GM23338 (cell line): ENCODE measurements at places on chromosomes 13 and 19.
A peak's percentile ranks its signal among the peaks of the same experiment; 100 is the strongest.

DNA sequence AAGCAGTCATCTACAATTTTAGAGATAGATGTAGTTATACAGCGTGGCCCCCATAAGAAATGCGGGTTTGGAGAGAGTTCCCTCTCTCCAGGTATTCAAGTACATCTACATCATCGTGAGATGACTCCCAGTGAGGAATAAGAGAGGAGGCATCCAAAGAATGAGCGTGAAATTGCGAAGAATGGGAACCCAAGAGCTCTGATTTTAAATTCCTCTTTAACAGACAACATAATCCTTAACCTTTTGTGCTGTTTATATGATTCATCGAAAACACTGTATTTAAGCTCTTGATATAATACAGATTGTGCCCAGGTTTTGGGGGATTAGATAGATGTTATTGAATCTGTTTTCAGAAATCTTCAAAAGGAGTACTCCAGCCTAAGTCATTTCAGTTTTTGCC lies 161.5 kb downstream of the COG6 start:
- no peak for DNase-seq

GRCh38 chr13:103694033-103694432 lies 627.8 kb upstream of the SLC10A2 start:
- DNase-seq, result peak; percentile 51

DNA sequence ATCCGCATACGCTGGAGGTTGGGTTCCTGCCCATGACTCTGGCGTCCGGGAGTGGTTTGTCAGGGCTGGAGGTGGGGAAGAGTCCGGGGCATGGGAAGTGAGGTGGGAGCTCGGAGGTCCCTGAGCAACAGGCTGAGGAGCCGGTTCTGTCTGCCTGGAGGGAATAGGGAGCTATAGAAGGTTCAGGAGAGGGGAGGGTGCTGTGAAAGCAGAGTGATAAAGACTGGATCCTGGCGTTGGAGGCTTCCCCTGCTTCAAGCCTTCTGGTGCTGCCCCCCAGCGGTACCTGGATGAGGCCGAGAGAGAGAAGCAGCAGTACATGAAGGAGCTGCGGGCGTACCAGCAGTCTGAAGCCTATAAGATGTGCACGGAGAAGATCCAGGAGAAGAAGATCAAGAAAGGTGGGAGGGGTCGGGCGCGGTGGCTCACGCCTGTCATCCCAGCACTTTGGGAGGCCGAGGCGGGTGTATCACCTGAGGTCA lies 2.6 kb downstream of the HMG20B start:
- peak; percentile 80 for DNase-seq

GRCh38 chr19:4090356-4091220 lies 23.9 kb upstream of the ZBTB7A start:
- no peak for DNase-seq

GRCh38 chr19:54257116-54257480 lies at the start of gene LILRB5:
LILRB5 (minus strand) TSS chr19:54257273; CDS start chr19:54257193, 80 bp downstream.
- no peak for DNase-seq

DNA sequence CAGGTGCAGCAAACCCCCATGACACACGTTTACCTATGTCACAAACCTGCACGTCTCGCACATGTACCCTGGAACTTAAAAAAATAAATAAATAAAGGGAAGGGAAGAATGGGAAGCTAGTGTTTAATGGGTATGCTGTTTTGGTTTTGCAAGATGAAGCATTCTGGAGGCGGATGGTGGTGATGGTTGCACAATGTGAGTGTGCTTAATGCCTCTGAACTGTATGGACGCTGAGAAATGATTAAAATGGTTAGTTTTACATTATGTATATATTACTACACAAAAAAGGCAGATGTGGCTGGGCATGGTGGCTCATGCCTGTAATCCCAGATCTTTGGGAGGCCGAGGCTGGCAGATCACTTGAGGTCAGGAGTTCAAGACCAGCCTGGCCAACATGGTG lies 17.8 kb downstream of the NFILZ start:
- DNase-seq, result no peak

DNA sequence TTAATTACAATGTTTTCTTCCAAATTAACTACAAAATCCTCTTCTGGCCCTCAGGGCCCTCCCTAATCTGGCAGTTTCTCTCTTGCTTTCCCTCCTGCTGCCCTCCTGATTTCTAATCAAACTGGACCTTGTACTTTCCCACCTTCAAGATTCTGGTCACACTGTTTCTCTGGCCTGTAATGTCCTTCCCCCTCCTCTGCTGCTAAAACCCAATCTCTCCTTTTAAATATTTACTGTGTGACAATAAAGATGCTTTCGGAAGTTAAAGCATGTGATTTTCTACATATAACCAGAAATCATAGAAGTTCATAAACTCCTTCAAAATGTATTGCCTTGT lies 14.1 kb upstream of the HMGB1 start:
- DNase-seq, result no peak

DNA sequence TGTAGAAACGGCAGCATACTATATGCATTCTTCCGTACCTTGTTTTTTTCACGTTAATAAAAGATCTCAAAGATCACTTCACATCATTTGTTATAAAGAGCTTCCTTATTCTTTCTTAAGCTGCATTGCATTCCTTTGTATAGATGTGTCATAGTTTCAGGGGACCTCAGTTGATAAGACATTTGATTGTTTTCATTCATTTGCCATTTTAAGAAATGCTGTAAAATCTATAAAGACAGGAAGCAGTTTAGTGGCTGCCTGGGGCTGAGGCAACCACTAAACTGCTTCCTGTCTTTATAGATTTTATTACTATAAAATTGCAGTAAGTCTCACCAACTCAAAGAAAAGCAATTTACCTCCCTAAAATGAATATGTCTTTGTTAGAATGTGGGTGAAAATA lies 59.4 kb downstream of the ZDHHC20 start:
- no peak for DNase-seq

- DNase-seq, result no peak
Measured at GRCh38 chr13:20526664-20527063, 1.0 kb upstream of the CRYL1 start.

DNA sequence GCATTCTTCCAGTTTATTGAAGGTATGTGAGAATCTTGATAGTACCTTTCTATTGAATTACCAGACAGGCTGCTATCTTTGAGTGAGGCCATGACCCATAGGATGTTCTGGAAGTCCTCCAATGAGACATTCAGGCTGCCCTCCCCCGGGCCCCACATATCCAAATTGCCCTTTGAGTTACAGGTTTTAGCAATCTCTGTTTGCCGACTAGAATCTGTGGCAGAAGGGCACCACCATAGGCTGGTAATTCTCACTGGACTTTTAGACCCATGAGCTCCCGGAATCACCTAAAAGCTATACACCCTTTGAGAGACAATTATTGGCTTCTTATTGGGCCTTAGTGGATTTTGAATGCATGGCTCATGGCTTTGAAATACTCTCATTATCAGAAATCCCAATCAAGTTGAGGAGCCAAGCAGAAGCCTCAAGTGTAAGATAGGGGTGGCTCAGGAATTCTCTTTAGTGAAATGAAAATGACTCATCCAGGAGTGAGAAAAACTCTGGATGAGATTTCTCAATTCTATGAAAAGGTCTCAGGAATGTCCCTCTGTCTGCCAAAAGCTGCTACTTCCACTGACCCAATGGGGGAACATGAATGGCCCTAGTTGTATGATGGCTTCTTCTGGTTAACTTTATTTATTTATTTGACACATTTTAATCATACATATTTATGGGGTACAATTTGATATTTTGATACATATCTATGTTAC lies 172.1 kb upstream of the CSNK1A1L start:
- no peak for DNase-seq

DNA sequence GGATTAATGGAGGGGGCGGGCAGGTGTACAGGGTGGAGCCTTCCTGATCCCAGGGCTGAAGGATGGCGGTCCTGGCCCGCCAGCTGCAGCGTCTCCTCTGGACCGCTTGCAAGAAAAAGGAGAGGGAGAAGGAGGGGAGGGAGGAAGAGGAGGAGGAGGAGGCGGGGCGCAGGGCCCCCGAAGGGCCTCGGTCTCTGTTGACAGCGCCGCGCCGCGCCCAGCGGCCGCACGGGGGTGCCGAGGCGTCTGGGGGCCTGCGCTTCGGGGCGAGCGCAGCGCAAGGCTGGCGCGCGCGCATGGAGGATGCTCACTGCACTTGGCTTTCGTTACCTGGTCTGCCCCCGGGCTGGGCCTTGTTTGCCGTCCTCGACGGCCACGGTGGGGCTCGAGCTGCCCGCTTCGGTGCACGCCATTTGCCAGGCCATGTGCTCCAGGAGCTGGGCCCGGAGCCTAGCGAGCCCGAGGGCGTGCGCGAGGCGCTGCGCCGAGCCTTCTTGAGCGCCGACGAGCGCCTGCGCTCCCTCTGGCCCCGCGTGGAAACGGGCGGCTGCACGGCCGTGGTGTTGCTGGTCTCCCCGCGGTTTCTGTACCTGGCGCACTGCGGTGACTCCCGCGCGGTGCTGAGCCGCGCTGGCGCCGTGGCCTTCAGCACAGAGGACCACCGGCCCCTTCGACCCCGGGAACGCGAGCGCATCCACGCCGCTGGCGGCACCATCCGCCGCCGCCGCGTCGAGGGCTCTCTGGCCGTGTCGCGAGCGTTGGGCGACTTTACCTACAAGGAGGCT lies at the start of gene PPM1N:
Gene PPM1N (plus strand): TSS at position 33 of the 785 bp plus-strand sequence. CDS start 30 bp downstream, at position 63.
- peak; percentile 87 for DNase-seq

DNA sequence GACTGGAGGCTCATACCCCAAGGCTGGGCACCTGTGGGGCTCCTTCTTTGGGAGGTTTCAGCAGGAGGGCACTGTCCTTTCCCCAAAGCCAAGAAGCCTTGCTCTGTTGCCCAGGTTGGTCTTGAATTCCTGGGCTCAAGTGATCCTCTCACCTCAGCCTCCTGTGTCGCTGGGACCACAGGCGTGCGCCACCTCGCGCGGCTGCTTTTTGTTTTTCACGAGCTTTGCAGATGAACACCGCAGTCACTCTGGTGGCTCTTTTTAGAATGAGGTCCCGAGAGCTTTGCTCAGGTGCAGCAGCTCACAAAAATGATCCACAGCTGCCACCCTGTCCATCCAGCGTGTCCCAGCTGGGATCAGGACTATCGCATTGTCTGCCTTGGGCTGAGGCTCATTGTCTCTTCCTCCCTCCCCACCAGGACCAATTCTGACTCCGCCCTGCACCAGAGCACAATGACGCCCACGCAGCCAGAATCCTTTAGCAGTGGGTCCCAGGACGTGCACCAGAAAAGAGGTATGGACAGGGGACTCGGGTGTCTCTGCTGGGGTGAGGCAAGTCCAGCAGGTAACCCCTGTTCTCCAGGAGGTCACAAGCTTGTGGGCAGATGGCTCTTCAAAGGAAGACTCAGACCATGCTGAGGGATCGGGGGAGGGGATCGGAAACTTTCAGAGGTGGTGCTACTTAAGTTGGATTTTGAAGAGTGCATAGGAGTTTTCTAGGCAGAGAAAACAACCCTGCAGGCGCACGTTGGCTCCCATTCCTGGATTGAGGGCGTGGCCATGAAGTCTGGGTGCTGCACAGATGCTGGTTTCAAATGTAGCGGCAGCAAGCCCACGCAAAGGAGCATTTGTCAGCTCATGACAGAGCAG lies 41.5 kb downstream of the COMP start:
- DNase-seq, result no peak
